Right renal pelvis (tissue), 4 donors: ENCODE measurements at places on chromosomes 16 and 17. TPM values are rescaled to one million over a fixed set of nuclear protein-coding genes. Genes with fewer than 3 reads are reported as not detected.

The CHST6 gene
- polyA plus RNA-seq = 0.76 TPM

The ZFHX3 gene
- 22.2 TPM for polyA plus RNA-seq

The WNT3 gene
- polyA plus RNA-seq = 2.2 TPM

The OR3A1 gene
- 0.16 TPM for polyA plus RNA-seq

The HOXB4 gene
- 12.7 TPM for polyA plus RNA-seq

The CDT1 gene
- 14.5 TPM for polyA plus RNA-seq

The WFDC1 gene
- 4.1 TPM for polyA plus RNA-seq

The MILR1 gene
- polyA plus RNA-seq = 2.5 TPM

The CTRL gene
- 3.0 TPM for polyA plus RNA-seq

The PRSS22 gene
- 7.5 TPM for polyA plus RNA-seq

DNA sequence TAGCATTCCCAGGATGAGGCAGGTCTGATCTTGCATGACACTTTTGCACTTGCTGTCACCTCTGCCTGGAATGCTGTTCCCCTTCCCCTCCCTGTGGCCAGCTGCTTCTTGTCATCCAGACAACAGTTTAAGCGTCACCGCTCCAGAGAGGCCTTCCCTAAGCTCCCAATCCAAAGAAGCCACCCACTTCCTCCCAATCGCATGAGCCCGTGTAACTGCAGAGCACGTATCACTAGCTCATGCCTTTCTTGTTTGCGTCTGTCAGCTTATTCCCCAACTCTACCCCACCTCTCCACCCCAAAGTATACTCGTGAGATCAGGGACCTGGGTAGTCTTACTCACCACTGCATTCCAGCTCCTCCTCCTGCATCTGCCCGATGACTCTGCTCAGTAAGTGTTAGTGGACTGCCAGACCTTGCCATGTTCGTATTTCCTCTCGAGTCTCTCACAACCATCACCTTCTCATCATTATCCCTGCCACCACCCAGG is 92.8 kb downstream of the GAS7 start:
- no peak for DNase-seq

DNA sequence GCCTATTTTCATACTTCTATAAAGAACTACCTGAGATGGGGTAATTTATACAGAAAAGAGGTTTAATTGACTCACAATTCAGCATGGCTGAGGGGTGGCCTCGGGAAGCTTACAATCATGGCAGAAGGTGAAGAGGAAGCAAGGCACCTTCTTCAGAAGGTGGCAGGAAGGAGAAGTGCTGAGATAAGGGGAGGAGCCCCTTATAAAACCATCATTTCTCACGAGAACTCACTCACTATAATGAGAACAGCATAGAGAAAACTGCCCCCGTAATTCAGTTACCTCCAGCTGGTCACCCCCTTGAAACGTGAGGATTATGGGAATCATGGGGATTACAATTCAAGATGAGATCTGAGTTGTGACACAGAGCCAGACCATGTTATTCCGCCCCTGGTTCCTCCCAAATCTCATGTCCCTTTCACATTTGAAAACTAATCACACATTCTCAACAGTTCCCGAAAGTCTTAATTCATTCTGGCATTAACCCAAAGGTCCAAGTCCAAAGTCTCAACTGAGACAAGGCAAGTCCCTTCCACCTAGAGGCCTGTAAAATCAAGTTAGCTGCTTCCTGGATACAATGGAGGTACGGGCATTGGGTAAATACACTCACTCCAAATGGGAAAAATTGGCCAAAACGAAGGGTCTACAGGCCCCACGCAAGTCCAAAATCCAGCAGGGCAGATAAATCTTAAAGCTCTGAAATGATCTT is 237.7 kb downstream of the CDH13 start:
- DNase-seq = no peak

- DNase-seq = no peak
Observed at GRCh38 chr17:50272246-50272645, 2.0 kb upstream of the TMEM92 start.

GRCh38 chr16:31179219-31179746 is 656 bp upstream of the FUS start:
- DNase-seq = no peak

DNA sequence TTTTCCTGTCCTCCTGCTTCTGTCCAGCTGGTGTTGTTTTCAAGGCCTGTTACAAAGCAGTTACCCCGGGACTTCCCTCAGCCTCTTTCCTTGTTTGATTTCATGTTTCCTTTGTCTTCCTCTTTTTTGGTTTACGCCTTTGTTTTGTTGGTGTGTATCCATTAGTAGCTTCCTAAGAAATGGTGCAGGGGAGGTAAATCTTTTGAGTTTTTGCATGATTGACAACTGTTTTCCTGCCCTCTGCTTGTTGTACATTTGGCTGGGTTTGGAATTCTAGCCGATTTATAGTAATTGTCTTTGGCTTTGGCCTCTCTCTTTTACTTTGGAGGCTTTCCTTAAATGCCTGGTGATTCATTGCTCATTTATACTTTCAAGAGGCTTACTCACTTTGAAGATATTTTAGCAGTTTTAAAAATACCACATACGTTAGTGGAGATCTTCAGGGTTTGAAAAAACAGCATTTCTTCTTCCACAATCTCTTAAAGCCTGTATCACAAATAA is 32.8 kb downstream of the DNAH2 start:
- no peak for DNase-seq

GRCh38 chr17:7997186-7997585 is 5.2 kb upstream of the GUCY2D start:
- no peak for DNase-seq

DNA sequence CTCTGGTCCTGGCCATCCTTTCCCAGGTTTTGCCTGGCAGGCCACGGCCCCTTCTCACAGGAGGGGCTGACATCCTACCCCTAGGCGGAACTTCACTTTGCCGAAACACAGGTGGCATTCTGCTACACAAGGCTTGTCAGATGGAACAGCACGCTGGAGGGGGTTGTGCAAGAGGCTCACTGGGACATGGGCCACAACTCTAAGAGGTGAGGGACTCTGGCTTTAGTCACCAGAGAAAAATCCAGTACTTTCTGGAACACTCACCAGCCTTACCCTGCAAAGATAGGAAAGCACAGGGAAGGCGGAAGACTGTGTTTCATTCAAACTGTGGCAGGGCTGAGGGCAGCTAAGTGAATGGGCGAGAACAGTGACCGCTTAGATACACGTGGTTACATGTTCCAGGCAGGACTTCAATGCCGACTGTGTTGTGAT is 18.3 kb downstream of the CDC42EP4 start:
- DNase-seq = no peak

DNA sequence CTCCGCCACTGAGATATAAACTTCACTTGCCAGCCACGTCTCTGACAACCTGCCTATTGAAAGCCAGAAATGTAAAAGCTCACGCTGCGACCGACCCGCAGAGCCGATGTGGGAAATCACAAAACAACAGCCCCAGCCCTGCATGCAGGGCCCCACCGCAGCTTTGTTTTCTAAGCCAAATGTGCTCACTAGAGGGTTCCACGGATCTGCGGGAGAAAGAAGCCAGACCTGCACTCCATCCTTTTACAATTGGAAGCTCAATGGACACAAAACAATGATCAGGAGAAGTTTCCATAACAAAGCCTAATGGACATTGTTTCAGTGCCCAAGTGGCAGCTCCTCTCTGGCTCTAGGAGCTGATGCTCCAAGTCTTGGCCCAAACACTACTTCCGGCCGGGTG is 33.1 kb downstream of the WIPI1 start:
- no peak for DNase-seq

GRCh38 chr17:57562184-57562698 is 182.9 kb downstream of the CCDC182 start:
- no peak for DNase-seq

- DNase-seq = peak; percentile 80
Observed at GRCh38 chr17:8785547-8786413, 13.4 kb downstream of the MFSD6L start.

DNA sequence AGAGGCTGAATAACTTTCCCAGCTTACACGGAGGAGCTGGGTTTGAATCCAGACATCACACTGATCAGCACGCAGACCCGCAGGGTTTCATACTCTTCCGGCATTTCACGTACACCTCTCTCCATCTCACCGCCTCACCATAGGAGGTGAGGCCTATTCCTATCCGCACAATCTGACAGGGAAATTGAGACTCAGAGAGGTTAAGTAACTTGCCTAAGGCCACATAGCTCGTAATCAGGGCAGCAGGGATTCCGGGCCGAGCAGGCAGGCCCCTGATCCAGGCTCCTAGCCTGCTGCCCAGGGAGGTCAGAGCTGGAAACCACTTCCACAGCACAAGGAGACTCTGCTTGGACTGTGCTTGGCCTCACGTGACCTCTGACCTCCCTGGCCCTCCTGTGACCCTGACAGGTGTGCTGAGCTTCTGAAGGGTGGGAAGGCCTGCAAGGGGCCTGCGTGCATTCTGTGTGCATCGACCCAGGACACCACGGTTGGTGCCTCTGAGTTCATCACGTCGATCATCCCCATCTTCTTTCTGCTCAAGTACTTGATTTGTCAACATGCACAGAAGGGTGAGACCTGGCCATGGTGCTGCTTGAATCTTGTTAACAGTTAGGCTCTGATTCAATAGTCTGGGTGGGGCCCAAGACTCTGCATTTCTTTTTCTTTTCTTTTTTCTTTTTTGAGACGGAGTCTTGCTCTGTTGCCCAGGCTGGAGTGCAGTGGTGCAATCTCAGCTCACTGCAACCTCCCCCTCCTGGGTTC is 4.7 kb downstream of the CEP295NL start:
- no peak for DNase-seq

DNA sequence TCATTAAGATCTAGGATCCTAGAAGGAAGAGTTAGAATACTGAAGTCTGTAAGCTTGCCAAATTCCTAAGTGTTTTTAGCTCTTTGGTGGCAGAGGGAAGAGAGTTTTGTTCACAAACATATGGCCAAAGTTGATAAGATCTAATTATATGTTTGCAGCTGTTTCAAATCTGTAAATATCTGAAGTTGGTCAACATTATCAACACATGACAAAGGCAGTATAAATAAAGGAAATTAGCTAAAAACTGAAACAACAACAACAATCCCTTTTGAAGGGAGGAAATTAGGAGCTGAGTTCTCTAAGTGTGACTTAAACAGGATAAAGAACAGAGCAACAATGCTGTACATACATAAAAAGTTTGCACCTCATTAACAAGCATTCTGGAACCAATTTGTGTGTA is 208.7 kb downstream of the KCNJ2 start:
- no peak for DNase-seq

DNA sequence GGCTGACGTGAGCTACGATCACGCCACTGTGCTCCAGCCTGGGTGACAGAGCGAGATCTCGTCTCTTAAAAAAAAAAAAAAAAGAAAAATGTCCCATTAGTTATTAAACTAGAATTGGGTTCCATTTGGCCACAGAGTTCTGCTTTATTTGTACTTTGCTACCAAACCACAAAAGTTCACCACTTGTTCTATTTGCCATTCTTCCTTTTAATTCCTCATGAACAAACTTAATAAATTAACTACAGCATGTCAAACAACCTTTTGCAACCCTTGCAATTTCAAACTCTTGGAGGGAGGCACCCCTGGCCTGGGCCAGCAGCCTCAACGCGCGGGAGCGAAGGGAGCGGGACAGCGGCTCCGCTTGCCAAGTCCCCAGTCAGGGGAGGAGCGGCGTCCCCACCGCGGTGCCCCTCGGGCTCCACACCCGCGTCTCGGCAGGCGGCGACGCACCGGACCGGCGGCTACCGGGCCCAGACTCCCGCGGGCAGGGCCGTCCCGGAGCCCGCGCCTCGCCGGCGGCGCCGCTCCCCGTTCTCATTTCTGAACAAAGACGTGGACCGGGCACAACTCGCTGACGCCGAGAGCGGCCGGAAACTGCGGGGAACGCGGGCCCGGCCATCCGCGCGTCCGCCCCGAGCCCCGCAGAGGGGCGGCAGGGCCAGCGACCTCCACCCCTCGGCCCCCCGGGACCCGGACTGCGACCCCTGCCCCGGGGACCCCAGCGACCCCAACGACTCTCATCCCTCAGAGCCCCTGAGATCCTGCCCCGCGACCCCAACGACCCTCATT is 775 bp downstream of the CYTH1 start:
- DNase-seq = no peak

DNA sequence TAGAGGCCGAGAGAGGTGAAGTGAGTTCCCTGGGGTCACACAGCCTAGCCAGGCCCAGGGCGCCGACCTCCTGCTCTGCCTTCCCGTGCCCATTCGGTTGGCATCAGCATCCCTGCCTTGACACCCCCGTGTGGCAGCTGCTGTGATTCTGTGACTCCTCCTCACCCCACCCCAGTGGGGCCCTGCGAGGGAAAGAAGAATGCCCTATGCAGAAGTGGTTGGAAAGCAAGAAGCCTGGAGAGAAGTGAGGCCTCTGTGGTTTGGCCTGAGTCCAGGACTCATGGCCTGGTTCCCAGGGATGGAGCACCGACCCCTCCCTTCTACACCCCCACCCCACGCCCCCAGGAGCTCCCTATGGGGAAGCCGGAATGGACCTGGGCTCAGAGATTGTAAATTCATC is 296.2 kb downstream of the SEC14L1 start:
- no peak for DNase-seq

DNA sequence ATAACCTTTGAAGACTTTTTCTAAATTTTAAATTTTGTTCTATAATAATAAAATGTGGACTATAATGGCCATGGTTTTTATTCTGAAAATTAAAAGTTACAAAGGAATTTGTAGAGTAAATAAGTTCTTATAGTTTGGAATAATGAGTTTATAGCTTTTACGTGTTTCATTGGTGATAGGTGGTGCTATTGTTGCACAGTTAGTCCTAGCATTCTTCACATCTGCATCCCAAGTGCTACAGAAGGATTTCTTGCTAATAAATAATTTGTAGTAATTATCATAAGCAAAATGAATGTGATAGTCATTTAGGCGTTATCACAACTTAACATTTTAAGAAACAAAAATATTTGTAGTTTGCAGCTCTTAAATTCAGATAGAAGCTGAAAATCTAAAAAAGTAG is 67.9 kb downstream of the BCAS3 start:
- DNase-seq = no peak

DNA sequence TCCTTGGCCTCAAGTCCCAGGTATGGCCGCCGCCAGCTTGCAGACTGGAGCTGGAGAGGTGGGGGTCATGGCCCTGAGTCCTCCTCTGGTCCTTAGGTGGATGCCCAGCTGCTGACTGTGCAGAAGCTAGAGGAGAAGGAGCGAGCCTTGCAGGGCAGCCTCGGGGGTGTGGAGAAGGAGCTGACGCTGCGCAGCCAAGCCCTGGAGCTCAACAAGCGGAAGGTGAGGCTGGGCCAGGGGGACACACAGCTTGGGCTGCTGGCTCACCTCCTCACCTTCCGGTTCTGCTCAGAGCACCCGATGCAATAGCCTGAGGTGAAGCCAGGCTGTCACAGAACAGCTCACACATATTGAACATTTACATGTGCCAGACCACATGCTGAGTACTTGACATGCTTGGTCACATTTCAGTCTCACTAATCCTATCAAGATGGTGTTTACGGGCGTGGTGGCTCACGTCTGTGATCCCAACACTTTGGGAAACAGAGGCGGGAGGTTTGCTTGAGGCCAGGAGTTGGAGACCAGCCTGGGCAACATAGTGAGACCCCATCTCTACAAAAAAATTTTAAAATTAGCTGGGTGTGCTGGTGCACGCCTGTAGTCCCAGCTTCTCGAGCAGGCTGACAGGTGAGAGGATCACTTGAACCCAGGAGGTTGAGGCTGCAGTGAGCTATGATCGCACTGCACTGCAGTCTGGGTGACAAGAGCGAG is 7.4 kb downstream of the RNF40 start:
- DNase-seq = no peak

GRCh38 chr17:10292057-10292937 is 80.5 kb downstream of the MYH13 start:
- DNase-seq = no peak

GRCh38 chr17:17075125-17075781 is 33.0 kb downstream of the MPRIP start:
- DNase-seq = no peak

GRCh38 chr16:28554634-28555423 is 1.1 kb downstream of the SGF29 start:
- DNase-seq = no peak

- no peak for DNase-seq
Observed at GRCh38 chr17:76528156-76528527, 9.4 kb downstream of the CYGB start.
